Omental fat pad (tissue), 4 donors: ENCODE measurements at places on chromosomes 16 and 17.

GRCh38 chr17:59516451-59516850 lies 49.0 kb upstream of the DHX40 start:
- DNase-seq: no peak

- DNase-seq: no peak
Observed at GRCh38 chr17:49595980-49596379, 20.3 kb downstream of the NXPH3 start.

DNA sequence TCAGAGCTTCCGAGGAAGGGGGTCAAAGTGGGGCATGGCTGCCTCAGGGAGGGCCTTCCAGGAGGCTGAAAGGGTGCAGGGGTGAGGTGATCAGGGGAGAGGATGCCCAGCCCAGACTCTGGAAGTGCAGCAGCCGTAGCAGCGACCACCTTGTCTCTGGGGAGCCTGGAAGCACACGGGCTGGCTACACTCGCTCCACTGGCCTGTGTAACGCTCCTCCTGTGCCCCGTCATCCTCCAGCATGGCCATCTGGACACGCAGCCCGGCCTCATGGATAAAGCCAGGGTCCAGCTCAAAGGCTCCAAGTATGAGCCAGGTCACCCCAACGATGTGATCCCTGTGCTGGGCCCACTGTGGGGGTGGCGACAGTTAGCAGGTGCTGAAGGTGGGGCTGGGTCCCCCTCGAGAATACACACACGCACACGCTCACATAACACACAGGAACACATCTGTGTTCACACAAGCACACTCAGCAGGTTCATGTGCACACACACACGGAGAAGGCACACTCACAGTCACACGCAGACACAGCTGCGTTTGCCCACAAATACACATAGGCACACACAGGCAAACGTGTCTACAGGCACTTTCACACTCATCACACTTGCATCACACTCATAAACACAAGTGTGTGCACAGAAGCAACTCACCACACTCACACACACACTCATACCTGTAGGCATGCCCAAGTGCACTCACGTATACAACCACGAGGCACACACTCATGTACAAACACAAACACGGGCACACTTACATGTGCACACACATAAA lies 19.3 kb downstream of the POLR3K start:
- DNase-seq: no peak

DNA sequence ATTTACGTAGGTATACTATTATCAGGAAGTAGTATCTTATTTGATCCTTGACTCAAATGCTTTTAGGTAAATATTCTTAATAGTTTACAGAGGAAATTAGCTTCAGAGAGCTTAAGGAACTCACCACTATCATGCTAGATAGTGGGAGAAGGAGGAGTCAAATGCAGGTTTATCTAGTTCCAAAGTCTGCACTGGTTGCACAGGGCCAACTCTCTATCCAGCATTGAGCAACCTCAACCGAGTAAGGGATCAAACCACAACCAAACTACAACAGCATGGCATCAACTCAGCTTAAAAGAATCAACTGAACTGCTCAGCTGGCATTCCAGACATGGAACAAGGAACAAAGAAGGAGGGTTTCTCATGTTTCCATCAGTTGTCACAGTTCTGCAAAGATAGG lies 306.0 kb downstream of the MAF start:
- DNase-seq: no peak

DNA sequence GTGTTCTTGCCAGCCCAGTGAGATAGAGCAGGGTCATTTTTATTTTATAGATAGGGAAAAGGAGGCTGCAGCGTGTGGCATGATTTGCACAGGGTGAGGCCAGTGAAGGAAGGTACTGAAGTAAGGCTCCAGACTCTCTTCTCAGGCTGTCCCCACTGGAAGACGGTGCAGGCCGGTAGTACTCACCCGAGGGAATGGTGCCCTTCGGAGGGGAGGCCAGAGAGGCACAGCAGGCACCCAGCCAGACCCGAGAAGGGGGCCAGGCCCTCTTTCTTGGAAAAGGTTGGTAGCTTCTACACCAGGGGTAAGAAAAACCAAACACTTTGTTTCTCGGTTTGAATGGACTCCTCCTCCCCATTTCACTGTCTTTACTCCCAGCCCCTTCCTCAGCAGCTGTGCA lies 288 bp downstream of the ANKRD40CL start:
- no peak for DNase-seq

- no peak for DNase-seq
Observed at GRCh38 chr16:471353-472198, 46.1 kb downstream of the RAB11FIP3 start.

GRCh38 chr17:31486351-31487062 lies 95.0 kb downstream of the RAB11FIP4 start:
- DNase-seq: no peak

GRCh38 chr17:33777674-33778073 lies 477.4 kb upstream of the CCL2 start:
- no peak for DNase-seq

DNA sequence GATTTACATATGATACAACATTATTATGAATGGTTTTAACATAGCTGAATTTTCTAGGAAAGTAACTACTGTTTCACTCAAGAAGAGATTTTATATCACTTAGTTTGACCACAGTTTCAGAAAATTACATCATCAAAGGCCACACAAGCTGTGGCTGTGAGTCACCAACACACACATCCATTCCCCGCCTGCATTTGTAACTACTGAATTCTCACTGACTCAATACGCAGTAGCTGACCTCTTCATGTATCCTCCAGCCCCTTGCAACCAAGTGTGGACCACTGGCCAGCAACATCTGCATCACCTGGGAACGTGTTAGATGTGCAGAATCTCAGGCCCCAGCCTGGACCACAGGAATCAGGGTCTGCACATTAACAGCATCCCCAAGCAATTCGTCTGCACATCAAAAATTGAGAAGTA lies 197.6 kb downstream of the XYLT1 start:
- no peak for DNase-seq

GRCh38 chr16:84973776-84974523 lies 37.4 kb downstream of the ZDHHC7 start:
- no peak for DNase-seq

DNA sequence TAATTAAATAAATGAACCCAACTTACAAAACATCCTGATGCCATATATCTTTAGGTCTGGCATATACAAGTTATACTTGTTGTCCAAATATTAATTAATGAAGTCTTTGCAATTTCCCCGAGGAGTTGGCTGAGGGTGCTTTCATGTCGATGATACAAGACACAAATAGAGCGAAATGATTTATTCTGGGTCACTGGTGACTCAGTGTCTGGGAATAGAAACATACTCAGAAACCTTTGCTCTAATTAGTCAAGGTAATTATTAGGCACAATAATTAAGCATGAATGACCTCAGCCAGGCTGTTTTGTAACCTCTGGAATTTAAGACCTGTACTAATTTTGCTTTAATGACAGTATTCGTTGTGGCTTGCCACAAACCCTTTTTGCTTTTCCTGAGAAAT lies 37.0 kb upstream of the HAPSTR1 start:
- DNase-seq: no peak

DNA sequence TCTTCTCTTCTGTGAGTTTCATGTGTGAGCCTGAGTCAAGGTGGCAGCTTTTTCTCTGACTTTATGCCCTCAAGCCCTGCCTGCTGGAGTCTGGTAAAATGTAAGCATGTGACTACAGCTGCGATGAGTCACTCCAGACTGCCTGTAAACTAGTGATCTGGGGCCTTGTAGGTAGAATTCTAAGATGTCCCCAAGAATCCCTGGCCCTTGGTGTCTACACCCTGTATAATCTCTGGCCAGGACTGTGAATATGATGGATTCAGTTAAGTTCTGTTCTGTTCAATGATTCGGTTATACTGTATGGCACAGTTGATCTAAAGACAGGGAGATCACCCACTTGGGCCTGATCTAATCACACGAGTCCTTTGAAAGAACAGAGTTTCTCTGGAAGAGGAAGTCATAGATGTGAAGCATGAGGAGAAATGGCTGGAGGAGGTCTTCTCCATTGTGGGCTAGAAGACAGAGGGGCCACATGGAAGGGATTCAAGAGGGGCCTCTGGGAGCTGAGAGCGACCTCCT lies 29.8 kb downstream of the PRSS54 start:
- DNase-seq: no peak

- no peak for DNase-seq
Observed at GRCh38 chr16:54369861-54370260, 83.3 kb upstream of the IRX3 start.

DNA sequence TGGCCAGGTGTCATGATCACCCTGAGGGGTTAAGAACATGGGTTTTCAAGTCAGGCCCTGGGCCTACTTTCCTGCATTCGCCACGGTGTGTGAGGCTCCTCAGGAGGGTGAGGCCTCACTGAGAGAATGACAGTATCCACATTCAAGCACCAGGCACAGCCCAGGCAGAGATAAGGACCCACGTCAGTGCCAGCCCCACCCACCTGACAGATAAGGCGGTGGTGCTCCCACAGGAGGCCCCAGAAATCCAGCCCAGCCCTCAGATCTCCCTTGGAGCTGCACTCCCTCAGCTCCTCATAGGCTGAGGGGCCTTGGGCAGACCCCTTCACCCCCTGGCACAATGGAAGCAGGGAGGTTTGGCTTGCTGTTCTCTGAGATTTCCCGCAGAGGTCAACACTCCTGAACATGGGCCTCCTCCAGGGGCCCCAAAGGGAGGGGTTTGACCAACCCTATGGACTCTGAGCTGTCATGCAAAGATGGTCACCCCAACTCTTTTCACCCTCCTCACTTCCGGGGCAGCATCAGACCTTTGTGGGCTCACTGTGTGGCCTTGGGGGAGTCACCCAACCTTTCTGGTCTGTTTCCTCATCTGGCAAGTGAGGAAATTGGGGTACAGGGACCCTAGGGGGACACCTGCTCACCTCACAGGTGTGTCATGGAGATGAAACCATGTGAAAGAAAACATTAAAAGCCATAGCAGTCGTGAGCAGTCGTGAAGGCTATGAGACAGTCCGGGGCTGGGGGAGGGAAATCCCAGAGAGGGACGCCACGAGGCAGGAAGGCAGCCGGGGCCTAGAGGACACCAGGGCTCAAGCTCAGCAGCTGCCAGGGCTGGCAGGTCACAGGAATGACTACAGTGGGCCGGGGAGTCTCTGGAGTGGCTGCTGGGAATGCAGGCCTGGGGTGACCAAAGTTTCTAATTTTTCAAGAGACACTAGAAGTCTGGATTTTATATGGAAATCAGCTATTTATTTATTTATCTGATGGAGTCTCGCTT lies 15.4 kb downstream of the PLLP start:
- no peak for DNase-seq

DNA sequence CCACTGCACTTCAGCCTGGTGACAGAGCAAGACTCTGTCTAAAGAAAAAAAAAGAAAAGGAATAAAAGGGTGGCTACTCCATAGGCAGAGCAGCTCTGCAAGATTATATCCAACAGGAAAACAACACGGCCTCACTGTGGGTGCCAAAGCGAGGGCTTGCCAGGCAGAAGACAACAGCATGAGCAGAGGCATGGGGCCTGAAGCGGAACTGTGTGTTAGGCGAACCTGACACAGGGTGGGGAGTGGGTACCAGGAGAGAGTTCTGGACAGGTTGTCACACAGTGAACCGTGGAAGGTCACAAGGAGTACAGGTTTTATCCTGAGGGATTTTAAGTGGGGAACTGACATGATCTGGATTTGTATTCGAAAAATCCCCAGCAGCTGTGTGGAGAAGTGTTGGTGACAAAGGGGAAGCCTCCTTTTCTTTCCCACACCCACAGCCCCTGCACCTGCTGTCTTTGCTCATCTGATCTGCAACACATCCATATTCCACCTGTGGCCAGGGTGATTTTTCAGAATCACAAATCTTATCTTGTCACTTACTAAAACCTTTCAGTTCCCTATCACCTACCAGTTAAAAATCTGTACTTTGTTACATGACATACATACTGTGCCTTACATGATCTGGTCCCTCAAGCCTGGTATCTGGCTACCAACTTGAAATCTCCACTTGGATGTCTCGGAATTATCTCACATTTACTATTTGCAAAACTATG lies 23.2 kb upstream of the ARHGAP17 start:
- no peak for DNase-seq

DNA sequence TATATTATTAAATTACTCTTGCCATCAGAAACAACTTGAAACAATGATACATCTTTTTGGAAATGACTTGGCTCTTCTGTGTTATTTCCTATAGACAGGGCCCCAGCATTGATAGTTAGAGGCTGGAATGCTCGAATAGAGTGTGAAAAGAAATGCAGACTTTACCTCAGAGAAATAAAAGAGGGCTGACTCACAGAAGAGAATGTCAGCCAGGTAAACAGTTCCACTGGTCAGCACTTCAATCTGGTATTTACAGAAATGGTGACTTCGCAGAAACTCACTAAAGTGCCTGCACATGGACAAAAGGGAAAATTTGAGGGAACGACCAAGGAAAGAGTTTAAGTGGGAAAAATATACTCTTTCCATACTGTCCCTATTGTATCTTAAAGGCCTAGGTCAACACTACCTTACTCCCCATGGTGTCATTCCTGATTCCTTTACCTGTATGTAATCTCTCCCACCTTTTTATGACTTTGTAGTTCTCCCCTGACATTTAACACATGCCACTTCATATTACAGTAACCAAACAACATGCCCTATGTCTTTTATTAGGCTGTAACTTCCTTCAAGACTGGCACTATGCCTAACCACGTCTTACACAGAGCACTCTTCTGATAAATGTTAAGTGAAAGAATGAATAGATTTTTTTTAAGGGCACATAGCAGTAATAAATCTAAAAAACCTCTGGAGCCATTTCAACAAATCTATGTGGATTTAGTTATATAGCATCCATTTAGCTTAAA lies 36.7 kb downstream of the AKAP10 start:
- no peak for DNase-seq

- DNase-seq: peak; percentile 19
Observed at GRCh38 chr16:27243725-27244362, 24.7 kb downstream of the NSMCE1 start.

GRCh38 chr17:75778861-75779249 lies 5.8 kb upstream of the UNK start:
- no peak for DNase-seq

DNA sequence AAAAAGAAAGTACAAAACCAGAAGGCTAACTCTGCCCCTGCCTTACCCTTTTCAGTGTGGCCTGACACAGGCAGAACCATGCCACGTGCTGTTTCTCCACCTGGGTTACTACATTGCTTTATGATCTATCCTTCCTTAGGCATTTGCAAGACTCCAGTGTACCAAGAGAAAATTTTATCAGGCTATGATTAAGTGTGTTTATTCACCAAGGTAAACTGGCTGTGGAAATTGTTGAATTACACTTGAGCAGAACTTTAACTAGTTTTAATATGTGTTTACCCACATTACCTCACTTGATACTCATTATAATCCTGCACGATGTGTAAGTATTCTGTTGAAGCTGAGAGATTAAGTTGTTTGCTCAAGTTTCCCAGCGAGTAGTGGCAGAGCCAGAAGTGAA lies 129.7 kb upstream of the MYOCD start:
- DNase-seq: no peak

- DNase-seq: no peak
Observed at GRCh38 chr17:16007439-16007838, 7.8 kb downstream of the TTC19 start.

DNA sequence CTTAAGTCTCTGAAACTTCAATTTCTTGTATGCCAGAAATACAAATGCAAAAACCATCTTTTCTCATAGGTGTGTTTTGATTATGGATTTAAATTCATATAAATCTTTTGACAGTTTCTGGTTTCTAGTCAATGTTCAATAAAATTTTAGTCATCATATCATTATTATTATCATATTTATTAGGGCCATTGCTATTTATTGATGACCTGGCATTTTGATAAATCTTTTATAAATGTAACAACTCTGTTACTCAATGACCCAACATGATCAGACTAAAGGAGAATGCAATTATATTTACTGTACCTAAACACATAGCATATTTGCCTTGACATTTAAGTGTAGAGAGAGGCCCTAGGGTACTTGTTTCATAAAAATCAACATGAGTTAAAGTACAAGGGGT lies 320.8 kb downstream of the CDH8 start:
- no peak for DNase-seq
